Upper lobe of right lung (tissue), 1 donor: ENCODE measurements at places on chromosomes 11 and 22. TPM values are rescaled to one million over a fixed set of nuclear protein-coding genes. Genes with fewer than 3 reads are reported as not detected.

Gene BIK
- total RNA-seq: 0.87 TPM

Gene ESAM
- total RNA-seq: 164 TPM

Gene KRTAP5-7
- total RNA-seq: 0.46 TPM

GRCh38 chr11:44684859-44685281 is 41.9 kb upstream of the TSPAN18 start:
- no peak overlapping the region for H3K27ac ChIP-seq
- no peaks in the 10 kb centered on the region for H3K27me3 ChIP-seq
- H3K4me1 ChIP-seq: no peaks in the 10 kb centered on the region
- no peak for DNase-seq
- H3K4me3 ChIP-seq: no peak overlapping the region

DNA sequence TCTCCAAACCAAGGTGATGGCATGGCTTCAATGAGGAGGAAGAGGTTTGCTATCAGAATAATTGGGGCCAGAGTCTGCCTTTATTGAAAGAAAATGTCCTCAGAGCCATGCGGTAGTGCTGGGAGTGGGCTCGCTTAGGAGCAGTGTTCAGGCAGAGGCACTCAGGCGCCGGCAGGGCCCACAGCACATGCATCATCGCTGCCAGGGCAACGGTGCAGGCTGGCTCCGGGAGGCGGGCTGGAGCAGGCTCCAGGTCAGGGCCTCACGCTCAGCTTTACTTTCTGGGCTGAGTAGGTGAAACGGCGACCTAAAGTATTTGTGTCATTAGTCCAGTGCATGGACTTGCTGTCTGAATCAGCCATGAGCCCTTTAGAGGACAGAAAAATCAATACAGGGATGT is 169.9 kb upstream of the CCDC90B start:
- no peaks in the 10 kb centered on the region for H3K4me1 ChIP-seq
- H3K27me3 ChIP-seq: no peaks in the 10 kb centered on the region
- no peak for DNase-seq
- no peaks in the 10 kb centered on the region for H3K36me3 ChIP-seq

- no peaks in the 10 kb centered on the region for H3K4me1 ChIP-seq
- no peak overlapping the region for H3K4me3 ChIP-seq
- no peaks in the 10 kb centered on the region for H3K36me3 ChIP-seq
- no peaks in the 10 kb centered on the region for H3K27me3 ChIP-seq
- DNase-seq: no peak
- H3K27ac ChIP-seq: no peak overlapping the region
These were observed 37.5 kb downstream of the MACROD1 start for GRCh38 chr11:64128255-64129006.
